ENCODE measurements at places on chromosomes 5 and 9.

DNA sequence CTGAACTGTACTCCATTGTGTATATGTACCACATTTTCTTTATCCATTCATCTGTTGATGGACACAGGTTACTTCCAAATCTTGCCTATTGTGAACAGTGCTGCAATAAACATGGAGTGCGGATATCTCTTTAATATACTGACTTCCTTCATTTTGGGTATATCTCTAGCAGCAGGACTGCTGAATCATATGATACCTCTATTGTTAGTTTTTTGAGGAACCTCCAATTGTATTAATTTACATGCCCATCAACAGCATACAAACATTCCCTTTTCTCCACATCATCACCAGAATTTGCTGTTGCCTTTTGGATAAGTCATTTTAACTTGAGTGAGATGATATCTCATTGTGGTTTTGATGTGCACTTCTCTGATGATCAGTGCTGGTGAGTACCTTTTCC lies 81.8 kb upstream of the FAM120A start:
- no peak for DNase-seq

- no peak for DNase-seq
Observed at GRCh38 chr9:71685394-71685793, 82.9 kb downstream of the CEMIP2 start.

GRCh38 chr5:112116371-112116770 lies 302.7 kb downstream of the EPB41L4A start:
- no peak for DNase-seq

DNA sequence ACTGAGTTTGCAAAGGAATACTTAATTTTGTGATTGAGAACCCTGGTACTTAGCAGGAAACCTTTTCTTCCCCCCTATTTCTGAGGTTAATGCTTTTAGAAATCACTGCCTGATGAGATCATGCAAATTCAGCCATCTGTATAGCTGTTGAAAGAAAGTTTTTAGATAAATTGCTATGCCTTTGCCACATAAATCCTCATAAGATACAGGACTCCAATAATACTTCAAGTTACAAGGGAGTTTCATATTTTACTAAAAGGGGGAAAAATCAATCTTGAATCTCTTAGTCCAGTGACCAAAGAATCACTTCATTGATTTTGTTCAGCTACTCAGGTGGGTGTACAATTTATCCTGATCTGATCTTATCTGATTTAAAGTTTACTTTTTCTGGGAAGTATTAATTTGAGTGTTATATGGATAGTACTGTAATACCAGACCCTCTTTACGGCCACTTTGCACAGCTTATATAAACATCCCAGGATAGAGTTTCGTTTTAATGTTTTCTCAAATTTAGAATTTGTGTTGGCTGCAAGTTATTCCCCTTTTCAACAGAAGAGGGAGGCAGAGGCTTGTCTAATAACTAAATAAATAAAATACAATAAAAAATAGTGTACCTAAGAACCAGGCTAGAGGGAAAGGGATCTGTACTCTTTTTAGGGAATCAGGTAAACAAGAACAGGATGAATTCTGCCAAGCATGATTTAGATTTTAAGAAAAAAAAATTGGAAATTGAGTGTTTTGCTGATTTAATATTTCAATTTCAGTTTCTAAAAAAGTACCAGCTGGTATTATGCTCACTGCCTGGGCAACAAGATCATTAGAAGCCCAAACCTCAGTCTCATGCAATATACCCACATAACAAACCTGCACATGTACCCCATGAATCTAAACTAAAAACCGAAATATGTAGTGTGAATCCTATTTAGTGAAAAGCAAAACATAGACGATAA lies 69.1 kb downstream of the PSAT1 start:
- DNase-seq = no peak

Measured in AG04449 (cell line).